CD8-positive, alpha-beta memory T cell (primary cell): ENCODE measurements at places on chromosomes 1 and 21.
A peak's percentile ranks its signal among the peaks of the same experiment; 100 is the strongest.

DNA sequence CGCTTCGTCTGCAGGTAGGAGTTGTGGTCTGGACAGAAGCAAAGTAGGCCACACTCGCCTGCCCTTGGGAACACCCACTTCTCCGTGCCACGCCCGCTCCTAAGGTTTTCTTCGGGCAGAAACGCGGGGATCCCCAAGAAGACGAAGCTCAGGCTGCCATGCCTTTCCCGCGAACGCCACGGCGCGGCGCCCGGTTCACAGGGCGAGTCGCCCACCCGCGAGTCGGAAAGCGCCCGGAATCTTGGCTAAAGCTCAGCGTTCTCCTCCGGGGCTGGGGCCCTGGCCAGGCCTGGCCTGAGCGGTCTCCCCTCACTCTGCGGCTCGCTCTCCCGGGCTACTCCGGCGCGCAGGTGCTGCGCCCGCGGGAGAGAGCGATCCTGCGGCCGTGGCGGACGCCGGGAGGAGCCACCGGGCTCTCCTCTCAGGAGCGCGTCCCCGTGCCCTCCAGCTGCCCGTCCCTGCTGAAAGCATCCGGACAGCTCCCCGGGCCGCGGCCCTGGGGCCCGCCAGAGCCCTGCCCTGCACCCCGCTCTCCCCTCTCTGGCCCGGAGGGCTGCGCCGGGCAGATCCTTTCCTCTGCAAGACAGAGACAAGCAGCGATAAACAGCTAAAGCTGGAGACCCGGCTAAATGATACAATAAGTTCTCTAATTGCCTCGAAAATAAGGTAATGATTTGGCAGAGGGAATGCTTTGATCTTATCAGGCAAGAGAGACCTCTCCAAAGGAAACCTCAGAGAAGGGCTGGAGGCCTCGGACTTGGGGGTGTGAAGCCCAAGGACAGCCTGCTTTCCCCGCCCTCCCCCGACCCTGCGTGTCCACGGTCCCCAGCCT lies 6.7 kb upstream of the WNT2B start:
- peak; percentile 43 for DNase-seq

- DNase-seq = no peak
Observed at GRCh38 chr1:205179842-205180241, 31.7 kb downstream of the DSTYK start.

GRCh38 chr1:71861022-71861421 lies 421.3 kb downstream of the NEGR1 start:
- DNase-seq = no peak

DNA sequence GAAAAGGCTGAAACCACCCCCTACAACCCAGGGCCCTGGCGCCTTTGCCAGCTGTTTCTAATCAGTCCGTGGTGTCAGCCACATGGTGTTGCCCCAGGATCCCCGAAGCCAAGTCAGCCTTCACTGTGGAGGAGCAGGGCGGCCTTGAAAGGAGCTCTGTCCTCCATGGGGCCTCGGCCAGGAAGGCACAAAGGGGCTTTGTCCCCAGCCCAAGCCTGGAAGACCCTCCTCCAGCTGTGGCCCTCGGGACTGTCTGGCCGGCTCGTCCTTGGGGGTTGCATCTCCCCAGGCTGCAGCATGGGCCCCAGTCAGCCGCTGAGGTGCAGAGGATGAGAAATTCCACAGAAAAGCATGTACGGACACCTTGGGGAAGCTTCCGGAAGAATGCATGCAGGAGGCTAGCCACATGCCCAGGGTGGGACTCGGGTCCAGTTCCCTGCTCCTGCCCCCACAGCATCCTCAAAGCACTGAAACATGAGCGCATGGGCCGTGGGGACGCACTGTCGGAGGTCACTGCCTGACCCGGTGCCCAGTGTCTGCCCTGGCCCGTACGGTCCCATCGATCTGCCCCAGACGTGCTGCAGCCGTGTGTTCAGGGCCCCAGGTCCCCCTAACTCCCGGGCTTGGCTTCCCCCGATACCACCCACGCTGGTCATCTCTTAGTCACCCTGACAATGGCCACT lies 38.6 kb upstream of the POFUT2 start:
- no peak for DNase-seq

- no peak for DNase-seq
Observed at GRCh38 chr1:159835862-159836525, 9.3 kb downstream of the SLAMF8 start.

DNA sequence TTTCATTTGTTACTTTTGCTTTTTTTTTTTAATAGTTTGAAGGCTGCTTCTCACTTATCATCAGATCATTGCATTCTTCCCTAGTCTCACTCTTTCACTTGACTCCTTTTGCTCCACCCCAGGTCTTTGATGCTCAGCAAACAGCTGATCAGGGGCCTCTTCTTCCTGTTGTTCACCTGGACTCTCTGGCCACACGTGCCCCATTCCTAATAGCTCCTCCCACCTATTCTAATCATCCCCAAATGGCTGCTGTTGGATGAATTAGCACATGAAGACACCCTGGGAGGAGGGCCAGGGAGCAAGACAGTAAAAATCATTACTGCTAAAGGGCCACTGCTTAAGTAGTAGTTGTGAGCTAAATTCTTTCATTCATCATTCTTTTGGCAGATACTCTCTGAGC lies 119.5 kb downstream of the MAB21L3 start:
- no peak for DNase-seq

DNA sequence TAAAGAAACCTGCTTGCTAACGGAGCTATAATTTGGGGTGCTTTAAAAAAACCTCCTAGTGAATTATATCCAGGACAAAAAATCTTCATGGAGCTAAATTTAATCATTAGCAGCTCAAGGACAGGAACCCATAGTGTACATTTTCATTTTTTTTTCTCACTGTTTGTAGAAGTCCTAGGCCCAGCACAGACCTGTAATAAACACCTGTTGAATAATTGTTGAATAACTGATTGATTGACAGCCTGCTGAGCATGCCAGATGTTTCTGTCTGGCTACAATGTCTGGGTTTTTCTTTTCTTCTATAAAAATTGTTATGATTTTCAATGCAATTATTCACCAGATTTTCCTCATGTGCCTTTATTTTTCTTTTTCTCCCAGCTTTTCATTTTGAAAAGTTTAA lies 10.9 kb upstream of the GALNT2 start:
- no peak for DNase-seq

GRCh38 chr1:116405241-116406135 lies 32.4 kb downstream of the ATP1A1 start:
- no peak for DNase-seq

GRCh38 chr1:27980216-27980845 lies 20.6 kb downstream of the XKR8 start:
- no peak for DNase-seq

DNA sequence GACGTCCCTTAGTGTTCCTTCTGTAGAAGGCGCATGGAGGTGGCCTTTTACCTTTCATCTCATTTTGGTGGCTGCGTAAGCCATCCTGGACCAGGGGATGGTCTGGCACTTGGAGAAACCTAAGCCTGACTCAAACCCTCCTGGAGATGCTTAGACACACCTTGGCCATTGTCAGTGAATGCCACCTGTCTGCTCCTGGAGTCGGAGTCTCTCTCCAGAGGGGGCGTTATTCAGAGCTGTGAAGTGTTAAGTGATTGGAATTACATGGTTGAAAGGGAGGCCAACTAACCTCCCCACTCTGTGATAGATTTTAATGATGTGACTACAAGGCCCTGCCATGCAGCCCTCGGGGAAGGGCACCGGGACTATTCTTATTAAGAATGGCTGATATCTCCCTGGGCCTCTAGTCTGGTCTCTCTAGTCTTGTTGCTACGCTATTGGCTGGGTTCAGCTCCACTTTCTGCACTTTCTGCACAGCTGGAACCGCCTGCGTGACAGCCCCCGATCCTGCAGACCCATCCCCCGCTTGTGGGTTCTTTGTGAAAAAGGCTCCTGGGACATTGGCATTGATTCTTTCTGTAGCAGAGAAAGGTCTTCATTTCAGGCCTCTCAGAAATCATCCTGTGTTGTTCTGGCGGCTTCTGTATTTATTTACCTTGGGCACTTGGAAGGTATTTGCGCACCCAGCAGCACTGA lies 4.2 kb downstream of the RASSF5 start:
- no peak for DNase-seq
